ENCODE measurements at places on chromosomes 7 and 10.

- no peak for DNase-seq
These were observed 35.8 kb downstream of the DNAJB6 start for GRCh38 chr7:157372300-157373232.

DNA sequence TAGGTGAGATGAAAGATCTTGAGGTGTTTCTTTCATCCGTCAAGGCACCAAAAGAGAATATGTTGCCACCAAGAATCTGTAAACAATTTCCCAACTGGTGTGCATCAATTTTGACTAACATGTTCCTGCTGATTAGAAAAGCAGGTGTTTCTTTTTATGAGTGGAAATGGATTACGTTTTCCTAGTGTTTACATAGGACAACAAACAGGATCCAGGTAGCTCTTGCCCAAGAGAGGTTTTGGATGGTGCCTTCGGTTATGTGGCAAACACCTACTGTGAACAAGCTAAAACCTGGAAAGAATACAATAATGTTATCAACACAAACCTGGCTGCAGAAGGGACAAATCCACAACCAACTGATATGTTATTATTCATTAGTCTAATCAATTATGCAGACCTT, 53.6 kb upstream of the WNT16 start:
- peak; percentile 77 for DNase-seq

DNA sequence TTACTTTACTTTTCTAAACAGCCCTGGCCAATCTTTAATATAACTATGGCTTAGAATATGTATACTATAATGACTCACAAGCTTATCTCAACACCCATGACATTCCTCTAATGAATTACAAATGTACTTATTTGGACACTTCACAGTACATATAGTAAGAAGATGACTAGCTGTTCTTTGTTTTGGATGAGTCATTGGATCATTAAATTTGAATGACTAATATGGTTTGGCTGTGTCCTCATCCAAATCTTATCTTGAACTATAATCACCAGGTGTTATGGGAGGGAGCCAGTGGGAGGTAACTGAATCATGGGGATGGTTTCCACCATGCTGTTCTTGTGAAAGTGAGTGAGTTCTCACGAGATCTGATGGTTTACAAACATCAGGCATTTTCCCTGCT, 807.5 kb upstream of the SORCS1 start:
- DNase-seq: no peak

- no peak for DNase-seq
These were observed 31.0 kb downstream of the PON3 start for GRCh38 chr7:95365151-95365550.

DNA sequence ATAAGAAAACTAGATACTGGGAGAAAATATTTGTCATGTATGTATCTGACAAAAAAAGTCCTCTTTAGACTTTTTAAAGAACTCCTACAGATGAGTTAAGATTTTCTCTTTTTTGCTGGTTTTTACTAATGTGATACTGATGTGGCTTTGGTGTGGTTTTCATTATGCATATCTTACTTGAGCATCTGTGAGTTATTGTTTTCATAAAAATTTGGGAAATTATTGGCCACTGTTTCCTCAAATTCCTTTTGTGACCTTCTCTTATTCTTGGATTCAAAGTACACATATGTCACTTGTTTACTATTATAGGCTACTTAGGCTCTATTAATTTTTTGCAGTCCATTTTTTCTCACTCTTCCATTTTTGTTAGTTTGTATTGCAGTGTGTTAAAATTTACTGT, 89.0 kb downstream of the PPP1R9A start:
- no peak for DNase-seq

GRCh38 chr7:37425498-37425897, 23.2 kb downstream of the ELMO1 start:
- no peak for DNase-seq

- no peak for DNase-seq
These were observed 48.7 kb downstream of the BPGM start for GRCh38 chr7:134695321-134695860.

DNA sequence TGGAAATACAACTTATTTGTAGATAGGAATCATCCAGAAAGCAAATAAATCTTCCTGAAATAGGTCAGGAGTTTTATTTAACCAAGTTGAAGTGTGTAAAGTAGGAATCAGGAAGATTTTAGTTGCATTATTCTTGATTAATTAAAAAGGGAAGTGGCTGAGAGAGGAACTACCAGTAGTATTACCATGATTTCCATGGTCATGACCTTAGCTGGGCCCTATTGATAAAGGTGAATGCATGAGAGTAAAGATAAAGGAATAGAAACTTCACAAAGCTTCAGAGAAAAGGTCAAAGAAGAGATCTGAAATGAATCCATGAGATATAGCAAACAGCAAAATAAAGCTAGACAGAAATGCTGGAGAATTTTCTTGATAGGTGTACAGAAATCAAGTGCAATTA, 46.2 kb upstream of the DLX6 start:
- DNase-seq: no peak

DNA sequence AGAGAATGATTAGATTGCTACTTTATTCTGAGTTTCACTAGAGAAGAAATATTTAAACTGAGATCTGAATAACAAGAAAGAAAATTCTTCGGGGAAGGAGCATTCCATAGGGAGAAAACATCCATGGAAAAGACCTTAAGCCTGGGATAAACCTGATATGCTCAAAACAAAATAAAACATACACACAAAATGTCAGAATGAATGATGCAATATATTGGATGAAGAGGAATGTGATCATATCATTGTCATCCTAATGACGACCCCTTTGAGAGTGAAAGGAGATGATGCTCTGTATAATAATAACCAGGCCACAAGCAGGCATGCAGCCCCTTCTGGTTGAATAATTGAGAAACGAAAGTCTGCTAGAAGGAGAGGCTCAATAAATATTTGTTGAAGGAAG, 882.4 kb downstream of the NRG3 start:
- DNase-seq: no peak

GRCh38 chr10:91201213-91201996, 19.1 kb upstream of the PCGF5 start:
- DNase-seq: no peak
